Tibial nerve (tissue), 4 donors: ENCODE measurements at places on chromosomes 1 and 21.
A peak's percentile ranks its signal among the peaks of the same experiment; 100 is the strongest.

GRCh38 chr1:107953556-107953955 is 11.4 kb downstream of the VAV3 start:
- peak; percentile 25 for DNase-seq

DNA sequence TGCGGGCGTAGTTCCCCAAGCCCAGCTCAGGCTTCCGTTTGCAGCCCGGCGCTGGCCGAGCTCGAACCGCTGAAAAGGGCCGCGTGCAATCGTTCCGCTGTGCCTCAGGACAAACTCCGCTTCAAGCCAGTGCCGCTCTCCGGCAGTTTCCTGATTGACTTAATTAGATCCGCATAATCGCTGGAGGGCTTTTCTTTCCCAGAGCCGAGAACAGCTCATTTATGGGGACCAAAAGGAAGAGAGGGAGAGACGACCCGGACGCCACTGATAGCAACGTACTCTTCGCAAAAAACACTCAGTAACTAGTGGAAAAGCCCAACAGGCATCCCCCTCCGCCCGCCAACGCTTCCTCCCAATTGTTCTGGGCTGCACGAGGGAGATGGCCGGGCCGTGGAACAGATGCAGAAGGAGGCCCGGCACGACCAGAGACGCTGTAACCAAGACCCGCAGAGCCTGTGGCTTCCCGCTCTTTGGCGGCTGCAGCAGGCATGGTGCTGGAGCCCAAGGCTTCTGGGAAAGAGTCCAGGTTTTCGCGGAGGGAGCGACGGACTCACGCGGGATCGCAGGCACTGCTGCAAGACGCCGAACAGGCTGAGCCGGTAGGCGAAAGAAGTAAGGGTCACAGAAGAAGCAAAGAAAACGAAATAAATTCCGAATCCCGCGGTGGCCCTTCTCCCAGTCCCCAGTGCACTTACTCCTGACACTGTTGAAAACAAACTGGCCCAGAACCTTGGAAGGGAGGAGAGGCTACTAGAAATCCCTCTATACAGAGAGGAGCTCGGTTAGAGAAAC is 3.6 kb upstream of the FOXD2 start:
- DNase-seq = peak; percentile 23

DNA sequence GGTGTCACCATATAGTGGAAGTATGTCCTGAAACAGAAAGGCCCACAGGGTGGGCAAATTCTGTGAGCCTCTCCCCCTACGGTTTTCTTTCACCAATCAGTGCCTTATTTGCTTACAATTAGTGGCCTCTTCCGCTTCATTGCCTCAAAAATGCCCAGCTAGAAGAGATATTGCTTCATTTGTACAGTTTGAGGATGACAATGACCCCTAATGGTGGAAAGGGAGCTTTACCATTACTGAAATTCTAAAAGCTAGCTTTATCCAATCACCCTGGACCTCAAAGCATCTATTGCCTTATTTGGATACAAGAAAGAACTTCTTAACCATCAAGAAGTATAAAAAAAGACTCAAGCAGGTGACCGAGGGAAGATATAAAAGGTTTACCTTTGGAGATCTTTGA is 49.6 kb downstream of the LRRC71 start:
- no peak for DNase-seq

DNA sequence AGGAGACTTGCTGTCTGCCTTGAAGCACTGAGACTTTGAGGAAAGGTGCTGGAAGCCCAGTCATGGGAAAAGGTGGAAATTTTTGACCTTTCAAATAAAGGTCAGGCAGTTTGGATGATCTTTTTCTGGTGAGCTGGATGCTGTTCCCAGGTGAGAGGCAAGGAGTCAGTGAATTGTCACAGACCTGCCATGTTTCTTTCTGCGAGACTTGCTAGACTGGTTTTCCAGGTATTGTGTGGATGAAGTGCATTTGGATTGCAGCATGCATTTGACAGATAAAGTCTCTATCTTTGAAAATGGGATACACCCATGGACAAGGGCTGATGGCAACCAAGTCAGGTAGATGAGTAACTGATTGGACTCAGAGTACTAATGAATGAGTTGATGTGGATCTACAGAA is 65.7 kb upstream of the NHLH2 start:
- DNase-seq = no peak
